ENCODE measurements at places on chromosomes 6 and 20.
A peak's percentile ranks its signal among the peaks of the same experiment; 100 is the strongest.

DNA sequence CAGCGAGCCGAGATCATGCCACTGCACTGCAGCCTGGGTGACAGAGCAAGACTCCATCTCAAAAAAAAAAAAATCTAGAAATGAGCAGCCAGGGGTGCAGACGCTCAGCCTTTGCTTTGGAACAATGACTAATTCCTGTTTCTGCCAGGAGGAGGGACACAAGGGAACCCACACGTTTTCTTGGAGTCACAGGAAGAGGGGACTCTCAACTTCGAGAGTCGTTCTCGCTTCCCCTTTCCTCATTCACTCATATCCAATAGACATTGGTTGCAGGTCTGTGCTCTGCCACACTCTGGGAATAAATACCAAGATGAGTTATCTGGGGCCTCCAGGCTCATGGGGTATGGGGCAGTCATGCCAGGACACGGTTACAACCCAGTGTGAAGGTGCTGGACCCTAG is 91.5 kb upstream of the RREB1 start:
- no peak for DNase-seq

DNA sequence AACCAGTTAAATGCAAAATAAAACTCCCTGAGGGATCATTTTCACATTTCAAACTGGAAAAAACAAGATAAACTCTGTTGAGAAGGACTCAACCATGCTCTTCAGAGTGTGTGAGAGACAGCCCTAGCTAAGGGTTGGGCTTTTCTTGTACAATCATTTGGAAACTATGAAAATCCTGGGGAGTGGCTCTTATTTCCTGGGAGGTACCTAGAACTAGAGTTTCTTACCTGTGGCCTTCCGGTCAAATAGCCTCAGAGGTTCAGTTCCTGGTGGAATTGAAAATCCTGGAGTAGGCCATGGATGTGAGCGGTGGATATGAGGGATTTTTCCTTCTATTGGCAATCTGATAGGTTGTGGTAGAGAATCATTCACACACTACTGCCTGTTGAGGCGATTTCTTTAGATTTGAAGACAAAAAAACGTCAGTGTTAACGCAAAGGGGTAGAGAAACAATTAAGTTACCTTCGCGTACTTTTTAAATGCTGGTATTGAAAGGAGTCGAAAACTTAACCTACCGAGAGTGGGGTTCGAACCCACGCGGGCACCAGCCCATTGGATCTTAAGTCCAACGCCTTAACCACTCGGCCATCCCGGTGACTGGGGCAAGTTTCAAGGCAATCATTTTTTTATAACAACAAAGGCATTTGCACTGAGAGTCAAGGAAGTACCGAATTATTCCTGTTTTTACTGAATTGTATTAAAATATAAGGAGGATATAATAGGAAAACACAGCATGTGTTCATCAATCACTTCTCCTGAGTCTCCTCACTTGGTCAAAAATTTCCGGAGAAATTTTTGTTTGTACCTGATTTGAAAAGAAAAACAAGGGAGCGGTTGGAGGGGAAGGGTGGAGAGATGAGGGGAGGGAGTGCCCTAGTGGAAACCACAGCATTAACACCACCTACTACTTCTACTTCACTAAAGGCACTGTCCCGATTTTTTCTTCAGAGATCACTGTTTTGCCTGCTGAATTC is 191.3 kb downstream of the OR2B2 start:
- peak; percentile 31 for DNase-seq

- DNase-seq = peak; percentile 68
These were observed 114.7 kb upstream of the BACH2 start for GRCh38 chr6:90411292-90411781.

GRCh38 chr6:35596448-35597442 is 84.0 kb upstream of the TULP1 start:
- no peak for DNase-seq

- no peak for DNase-seq
These were observed 43.6 kb upstream of the DEFB112 start for GRCh38 chr6:50093116-50093937.

DNA sequence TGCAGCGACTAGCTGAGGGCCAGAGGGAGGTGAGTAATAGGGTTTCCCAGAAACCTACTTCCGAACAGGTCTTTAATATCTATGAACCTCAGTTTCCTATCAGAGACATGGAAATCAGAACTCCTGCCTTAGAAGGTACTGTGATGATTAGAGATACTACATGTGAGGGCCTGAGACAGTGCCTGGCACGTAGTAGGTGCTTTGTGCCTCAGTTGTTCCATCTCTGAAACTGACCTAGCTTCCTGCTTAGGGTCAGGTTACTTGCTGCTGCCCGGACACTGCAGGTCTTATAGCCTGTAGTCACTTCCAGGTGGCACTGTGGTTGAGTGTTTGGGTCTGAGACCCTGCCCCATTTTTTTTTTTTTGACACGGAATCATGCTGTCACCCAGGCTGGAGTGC is 20.9 kb downstream of the RAB44 start:
- no peak for DNase-seq

DNA sequence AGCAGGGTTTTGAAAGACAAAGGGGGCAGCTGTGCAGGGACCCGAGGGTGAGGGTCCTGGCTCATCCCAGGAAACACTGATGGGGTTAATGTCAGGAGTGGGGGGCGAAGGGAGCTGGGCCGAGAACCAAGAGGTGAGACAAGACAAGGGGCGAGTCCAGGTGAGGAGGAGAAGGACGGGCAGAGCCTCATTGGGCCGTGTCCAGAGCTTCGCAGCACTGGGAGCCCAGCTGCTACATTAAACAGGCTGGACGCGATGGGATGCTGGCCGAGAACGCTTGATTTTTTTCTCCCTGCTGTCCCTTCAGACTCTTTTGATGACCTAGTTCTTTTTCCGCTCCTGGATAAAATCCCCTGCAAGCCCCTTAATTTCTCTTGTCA is 172.8 kb upstream of the SNX9 start:
- DNase-seq = no peak

- no peak for DNase-seq
These were observed 5.9 kb downstream of the IP6K3 start for GRCh38 chr6:33740794-33741193.

DNA sequence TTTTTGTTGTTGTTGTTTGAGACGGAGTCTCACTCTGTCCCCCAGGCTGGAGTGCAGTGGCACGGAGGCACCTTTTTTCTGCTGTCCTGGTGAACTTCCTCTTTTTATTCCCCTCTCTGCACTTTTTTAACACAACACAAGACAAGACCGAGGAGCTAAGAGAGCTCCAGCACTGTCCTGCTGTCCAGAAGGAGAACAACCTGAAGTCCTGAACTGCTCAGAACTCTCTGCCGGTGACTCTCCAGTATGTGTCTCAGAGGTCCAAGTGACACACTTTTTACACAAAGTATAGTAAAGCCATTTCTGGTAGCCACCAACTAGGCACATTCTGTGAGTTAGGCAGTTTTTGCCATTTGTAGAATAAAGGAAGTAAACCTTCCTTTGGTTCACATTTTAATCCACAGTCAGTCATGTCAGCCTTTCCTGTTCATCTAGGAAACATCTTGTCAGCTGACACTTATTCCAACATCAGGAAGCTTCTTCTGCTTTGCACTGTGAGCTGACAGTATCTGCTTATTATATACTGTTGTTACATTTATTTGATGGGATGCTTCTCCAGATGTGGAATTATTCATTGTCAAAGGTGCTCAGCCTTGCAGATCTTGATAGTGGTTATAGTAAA is 28.1 kb upstream of the TXNDC5 start:
- DNase-seq = no peak

GRCh38 chr6:134753001-134753400 is 196.9 kb downstream of the ALDH8A1 start:
- DNase-seq = no peak

DNA sequence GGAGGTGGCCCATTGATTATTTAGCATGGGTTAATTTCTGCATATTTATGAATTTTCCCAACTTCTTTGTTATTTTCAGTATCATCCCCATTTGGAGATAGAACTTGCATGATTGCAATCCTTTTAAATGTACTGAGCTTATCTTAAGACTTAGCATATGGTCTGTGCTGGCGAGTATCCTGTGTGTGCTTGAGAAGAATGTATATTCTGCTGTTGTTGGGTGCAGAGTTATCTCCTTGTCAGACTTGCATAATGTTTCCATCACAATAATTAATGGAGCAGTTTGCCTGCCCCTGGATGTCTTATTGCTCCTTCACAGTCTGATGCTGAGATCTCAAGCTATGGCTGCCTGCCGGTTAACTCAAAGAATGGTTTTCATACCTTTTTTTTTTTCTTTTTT is 112.6 kb downstream of the CDYL start:
- no peak for DNase-seq

GRCh38 chr6:167532410-167533288 is 207.8 kb downstream of the TTLL2 start:
- no peak for DNase-seq

DNA sequence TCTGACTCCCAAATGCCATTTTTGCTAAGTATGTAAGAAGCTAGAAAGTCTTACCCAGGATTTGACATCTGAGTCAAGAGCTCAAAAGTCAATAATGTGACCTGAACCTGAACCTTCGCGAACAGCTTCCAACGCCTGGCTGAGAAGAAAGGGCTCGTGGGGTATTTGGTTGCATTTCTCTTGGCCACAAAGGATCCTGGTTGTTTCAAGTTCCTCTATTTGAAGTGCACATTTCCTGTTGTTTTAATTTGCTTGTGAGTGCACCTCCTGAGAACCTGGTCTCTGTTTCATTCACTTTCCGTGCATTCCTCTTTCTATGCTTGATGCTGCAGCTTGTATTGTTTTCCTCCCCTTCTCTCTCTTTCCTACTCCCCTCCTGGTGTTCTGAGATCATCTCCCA is 212.5 kb downstream of the FOXA2 start:
- no peak for DNase-seq

DNA sequence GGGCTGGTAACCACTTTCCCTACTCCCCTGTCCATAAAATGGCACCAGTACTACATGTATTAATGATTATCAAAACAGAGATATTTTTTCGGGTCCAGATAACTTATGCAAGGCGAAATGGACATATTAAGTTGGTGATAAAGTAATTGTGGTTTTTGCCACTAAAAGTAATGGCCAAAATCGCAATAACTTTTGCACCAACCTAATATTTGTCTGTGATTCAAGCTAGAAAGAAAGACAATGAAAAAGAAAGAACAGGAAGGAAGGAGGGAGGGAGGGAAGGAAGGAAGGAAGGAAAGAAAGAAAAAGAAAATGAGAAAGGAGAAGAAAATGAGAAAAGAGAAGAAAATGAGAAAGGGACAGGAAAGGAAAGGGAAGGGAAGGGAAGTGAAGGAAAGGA is 922.9 kb downstream of the TBC1D32 start:
- DNase-seq = no peak

DNA sequence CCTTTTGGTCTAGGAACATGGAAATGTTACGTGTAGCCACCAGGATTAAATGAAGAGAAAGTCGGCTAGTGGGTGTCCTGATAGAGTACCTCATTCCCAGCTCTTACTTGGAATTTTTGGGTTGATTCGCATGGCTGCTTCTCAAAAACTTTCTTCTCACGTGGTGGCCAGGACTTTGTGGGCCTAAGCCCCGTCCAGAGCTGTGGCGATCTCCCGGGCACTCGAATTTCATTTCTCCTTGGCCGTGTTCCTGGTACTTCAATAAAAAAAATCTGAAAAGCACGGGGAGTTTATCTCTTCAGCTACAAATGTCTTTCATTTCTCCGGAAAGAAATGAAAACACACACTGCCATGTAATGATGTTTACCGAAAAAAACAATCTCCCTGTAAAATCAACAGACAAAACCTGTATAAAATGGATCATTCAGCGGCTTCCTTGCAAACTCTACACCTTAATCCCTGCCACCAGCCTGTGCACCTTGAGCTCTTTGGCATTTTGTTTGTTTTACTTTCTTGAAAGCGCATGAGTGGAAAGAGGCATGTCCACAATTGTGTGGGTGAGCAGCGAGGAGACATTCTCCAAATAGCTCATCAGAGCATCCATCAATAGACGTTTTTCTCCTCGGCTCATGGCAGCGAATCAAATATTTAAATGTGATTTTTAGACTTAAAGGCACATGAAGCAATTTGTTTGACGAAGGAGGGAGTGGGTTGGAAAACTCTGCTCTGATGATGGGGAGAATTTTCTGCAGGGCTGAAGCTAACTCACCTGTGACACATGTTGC is 173.1 kb downstream of the TFAP2C start:
- DNase-seq = no peak

DNA sequence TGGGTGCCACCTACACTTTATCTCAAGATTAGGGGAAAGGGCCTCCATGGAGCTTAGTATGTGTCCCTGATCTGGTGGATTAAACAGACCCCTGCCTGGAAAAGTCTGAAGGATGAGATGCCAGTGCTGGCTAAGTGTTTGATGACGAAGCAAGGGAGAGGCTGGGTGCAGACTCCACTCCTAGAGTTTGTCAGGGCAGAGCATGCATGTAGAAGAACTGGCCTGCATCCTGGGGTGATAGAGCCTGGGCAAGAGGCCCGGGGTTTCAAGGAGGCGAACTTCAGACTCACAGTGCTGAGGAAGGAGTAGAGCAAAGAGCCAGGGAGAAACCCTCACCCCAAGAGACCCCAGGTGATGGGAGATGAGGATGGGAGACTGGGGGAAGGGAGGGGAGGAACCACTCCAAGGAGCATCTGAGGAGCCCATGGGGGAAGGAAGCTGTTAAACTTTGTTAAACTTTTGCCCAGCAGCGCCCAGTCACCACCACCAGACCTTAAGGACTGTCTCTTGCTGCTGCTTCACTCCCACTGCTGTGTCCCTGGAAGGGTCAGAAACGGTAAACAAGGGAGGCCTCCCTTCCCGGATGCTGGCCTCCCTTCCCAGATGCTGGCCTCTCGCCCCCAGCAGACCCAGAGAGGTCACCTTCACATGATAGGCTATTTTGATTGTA is 61.6 kb downstream of the RPRD1B start:
- no peak for DNase-seq

DNA sequence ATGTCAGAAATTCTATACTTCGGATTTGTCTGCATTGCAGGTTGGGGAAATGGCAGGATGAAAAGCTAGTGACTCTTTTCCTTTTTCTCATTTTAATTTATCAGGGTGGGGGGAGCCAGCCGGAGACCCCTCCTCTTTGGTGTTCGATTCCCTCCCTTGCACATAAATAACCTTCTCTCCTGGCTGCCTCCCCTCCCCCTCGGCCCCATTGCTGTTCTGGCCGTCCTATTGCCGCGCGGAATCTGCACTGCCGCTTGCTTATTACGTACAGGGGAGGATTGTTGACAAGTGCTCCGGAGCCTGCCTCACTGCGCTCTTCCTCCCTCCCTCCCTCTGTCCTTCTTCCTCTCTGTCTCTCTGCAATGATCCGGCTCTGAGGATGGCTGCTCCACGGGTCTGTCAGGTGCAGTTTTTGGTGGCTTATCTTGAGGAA is 154.7 kb downstream of the JARID2 start:
- peak; percentile 41 for DNase-seq
